Fibroblast of the aortic adventitia (primary cell): ENCODE measurements at places on chromosomes 1 and 21. TPM values are rescaled to one million over a fixed set of nuclear protein-coding genes. Genes with fewer than 3 reads are reported as not detected.

- no peak for DNase-seq
These were observed 7.0 kb downstream of the RD3 start for GRCh38 chr1:211484755-211485479.

DNA sequence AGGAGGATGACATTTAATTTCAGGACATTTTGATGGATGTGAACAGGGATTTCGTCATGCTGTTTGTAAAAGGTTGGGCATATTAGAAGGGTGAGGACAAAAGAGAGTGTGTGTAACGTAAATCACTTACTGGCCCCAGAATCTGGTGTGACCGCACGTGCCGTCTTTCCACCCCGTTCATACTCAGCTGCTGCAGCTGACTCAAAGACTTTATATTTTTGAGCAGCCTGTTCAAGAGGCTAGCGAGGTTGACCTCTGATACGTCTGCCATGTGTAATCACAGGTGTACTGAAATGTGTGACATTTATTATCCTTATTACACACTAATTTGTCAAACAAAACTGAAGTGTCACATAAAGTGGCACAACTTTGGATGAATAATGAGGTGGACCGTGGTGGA is 66.5 kb upstream of the ERRFI1 start:
- DNase-seq = no peak

DNA sequence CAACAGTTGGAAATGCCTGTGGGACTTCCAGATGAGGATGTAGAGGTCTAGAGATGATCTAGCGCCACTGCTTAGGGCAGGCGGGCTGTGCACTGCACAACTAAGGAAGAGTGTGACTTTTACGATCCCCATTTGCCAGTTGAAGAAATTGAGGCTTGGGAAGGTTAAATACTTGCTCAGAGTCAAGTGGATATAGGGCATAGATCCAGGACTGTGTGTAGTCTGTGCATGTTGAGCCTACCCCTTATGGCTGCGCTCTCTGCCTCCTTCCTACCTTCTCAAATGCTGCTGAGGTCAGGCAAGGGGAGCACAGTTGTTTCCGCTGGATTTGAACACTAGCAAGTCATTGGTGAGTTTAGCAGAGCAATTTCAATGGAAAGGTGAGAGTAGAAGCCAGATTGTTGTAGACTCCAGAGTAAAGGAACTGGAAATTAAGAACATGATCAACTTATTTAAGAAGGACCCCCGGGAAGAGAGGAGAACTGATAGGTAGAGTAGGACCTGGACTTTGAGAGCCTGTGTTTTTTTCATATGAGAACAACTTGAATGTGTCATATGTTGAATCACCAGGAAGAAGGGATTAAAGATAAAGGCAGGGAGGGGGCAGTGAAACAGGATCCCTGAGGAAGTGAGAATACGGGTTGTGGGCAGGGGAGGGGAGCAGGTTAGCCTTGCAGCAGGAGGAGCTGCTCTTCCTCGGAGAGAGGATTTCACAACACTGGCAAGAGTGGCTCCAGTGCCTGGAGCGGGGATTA is 2.7 kb downstream of the CAPN2 start:
- peak; percentile 73 for DNase-seq

DNA sequence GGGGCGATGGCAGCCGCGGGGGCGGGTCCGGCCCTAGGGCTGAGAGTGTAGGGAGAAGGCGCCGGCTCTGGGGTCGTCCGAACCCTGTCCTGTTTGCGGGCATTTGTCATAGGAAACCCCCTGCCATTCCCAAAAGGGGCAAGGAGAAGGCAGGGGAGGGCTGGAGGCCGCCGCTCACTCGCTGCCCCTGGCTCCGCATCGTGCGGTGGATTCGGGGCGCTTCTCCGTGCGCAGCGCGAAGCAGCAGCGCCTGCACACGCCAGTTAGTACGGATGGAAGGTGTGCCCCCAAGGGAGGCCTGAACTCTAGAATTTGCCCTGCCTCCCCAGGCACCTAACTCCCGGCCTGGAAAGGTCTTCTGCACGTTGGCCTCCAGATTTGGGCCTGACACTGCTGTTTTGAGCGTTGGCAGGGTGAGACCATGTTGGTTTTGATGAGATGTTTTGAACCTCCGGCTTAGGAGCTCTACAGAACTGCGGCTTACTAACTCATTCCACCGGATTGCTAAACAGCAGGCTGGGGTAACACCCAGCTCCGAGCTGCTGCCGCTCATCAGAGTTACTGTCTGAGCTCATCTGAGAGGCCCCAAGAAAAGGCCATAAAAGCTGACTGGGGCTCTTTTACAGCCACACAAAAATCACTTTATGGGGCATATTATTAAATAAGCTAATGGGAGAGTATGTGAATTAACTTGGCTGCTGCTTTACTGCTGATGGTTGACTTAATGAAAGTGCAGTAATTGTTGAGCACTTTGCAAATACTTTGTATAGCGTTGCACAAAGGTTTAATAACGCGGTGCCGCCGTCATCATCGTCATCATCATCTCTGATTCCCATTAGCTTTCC is 987 bp downstream of the GPR137B start:
- DNase-seq = peak; percentile 69

The CD48 gene
- not detected in 2 replicates for total RNA-seq

DNA sequence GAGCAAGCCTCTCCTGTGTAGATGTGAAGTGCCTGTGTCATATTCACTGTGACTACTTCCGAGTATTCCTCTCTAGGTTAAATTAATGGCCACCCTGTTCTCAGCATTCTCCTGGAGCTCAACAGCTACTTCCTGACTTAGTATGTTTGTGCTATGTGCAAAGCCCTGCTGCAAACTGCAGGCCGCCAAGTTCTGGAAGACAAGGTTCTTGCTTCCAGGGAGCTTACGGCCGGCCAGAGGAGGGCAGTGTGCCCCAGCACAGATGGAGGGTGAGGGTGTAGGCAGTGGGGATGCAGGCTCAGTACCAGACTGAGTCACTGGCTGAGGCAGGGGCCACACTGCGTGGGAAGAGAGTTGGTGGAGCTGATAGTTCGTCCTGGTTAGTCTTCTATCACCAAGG is 43.2 kb downstream of the ELK4 start:
- peak; percentile 69 for DNase-seq

The CCDC190 gene
- 0.16 and 4.6 TPM in 2 replicates for total RNA-seq

The PPIAL4G gene
- not detected in 2 replicates for total RNA-seq

The DNASE2B gene
- total RNA-seq = not detected in 2 replicates

DNA sequence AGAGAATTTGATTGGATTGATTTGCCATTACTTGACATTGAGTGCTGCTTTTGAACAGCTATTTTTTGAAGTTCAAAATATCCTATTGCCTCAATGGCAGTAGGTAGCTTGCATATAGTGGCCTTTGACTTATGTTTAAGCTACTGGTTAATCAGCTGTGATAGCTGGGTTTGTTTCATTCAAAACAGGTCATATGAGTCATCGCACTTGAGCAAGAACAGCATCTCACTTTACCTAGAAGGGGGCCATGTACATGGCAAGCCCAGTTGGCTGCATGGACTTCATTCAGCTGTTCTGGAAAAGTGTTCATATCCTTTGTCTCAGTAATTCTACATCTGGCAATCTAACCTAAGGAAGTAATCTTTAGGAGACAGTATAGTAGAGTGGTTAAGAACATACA is 29.0 kb upstream of the ARID1A start:
- no peak for DNase-seq

DNA sequence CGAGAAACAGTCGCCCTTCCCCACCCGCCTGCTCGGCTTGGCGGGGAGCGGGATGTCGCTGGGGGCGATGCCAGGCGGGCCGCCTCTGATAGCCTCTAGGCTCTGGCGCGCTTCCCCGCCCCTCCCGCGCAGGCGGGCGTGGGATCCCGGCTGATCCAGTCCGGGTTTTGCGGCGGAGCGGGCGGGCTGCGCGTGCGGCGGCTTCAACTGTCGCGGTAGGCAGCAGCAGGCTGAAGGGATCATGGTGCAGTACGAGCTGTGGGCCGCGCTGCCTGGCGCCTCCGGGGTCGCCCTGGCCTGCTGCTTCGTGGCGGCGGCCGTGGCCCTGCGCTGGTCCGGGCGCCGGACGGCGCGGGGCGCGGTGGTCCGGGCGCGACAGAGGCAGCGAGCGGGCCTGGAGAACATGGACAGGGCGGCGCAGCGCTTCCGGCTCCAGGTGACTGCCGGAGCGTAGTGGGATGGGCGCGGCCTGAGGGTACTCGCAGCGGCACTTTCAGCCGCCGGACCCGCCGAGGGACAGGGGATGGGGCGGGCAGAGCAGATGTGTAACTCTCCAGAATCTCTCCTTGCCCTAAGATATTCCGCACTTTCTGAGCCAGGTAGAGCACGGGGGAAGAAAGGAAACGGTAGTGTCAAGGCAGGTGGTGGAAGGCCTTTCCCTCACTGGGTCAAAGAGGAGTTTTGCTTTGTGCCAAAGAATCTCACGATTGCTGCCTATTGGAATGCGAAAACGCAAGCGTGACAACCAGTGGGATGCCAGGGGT is at the start of gene FAAH:
TSS of gene FAAH (plus strand) at position 210 of the 764 bp plus-strand sequence. CDS start at position 242, 32 bp downstream.
- no peak for DNase-seq

DNA sequence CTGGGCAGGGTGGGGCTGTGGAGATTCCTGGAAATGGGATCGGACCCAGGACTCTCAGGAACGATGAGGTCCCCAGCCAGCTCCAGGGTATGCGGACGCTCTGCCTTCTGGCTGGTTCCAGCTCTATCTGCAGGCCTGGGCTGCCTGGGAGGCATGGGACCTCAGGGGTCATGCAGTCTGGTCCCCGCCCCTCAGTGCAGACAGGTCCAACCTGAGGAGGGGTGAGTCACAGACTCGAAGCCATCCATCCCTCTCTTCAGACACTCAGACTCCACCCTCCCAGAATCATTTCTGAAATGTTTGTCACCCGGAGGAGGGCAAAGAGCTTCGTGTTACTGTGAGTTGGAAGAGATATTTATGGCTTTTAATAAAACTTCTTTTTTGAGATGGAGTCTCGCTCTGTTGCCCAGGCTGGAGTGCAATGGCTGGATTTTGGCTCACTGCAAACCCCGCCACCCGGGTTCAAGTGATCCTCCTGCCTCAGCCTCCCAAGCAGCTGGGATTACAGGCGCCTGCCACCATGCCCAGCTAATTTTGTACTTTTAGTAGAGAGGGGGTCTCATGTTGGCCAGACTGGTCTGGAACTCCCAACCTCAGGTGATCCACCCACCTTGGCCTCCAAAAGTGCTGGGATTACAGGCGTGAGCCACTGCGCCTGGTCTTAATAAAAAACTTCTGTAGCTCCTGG is 5.9 kb upstream of the MYOM3 start:
- peak; percentile 64 for DNase-seq

GRCh38 chr1:221880182-221880581 is 138.3 kb upstream of the DUSP10 start:
- peak; percentile 34 for DNase-seq
